CD4-positive, alpha-beta T cell treated with Interleukin-17A for 4 hours (primary cell): ENCODE measurements at places on chromosomes 5 and 9.
A peak's percentile ranks its signal among the peaks of the same experiment; 100 is the strongest.

- no peak for DNase-seq
Observed at GRCh38 chr9:89661956-89662717, 57.3 kb downstream of the GADD45G start.

GRCh38 chr9:34492051-34492450 is 30.7 kb downstream of the ENHO start:
- DNase-seq: no peak

GRCh38 chr5:15983392-15983791 is 196.2 kb downstream of the MARCHF11 start:
- no peak for DNase-seq

GRCh38 chr5:62206150-62206829 is 99.7 kb upstream of the KIF2A start:
- no peak for DNase-seq

DNA sequence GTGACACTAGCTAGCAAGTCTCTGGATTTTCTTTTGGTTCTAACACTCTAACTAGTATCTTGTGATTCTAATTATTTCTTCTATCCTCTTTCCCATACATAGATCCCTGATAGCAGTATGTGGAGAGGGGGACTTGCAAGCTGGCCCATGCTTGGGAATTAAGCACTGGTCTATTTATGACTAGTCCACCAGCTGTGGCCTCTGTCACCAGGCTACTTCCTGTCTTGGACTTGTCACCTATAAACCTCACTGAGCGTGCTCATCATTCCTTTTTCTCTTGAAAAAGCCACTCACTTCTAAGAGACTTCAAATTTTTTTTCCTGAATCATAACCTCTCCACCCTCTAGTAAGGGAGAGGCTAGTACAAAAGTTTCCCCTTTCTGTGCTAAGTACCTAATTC is 32.3 kb upstream of the MAMDC2 start:
- DNase-seq: no peak

GRCh38 chr5:151870820-151871219 is 53.8 kb downstream of the GLRA1 start:
- no peak for DNase-seq

- DNase-seq: no peak
Observed at GRCh38 chr9:16321461-16322119, 548.9 kb downstream of the BNC2 start.

DNA sequence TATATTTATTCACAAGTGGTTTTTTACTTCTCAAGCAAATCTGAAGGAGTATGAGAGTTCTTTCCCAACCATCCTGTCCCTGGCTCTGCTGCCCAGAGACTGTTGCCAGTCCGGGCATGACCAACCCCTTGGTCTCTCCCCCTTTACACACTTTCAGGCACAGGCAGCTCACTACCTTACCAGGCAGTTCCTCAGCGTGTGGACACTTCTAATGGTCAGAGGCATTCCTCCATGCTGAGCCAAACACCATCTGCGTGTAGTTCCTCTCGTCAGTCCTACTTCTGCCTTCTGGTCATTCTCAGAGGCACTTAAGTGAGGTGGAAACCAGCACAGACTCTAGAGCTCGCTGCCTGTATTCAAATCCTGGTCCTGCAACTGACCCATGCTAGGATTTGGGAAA is 56.1 kb downstream of the TSTD2 start:
- no peak for DNase-seq

GRCh38 chr9:83509402-83509801 is 28.8 kb downstream of the FRMD3 start:
- no peak for DNase-seq

DNA sequence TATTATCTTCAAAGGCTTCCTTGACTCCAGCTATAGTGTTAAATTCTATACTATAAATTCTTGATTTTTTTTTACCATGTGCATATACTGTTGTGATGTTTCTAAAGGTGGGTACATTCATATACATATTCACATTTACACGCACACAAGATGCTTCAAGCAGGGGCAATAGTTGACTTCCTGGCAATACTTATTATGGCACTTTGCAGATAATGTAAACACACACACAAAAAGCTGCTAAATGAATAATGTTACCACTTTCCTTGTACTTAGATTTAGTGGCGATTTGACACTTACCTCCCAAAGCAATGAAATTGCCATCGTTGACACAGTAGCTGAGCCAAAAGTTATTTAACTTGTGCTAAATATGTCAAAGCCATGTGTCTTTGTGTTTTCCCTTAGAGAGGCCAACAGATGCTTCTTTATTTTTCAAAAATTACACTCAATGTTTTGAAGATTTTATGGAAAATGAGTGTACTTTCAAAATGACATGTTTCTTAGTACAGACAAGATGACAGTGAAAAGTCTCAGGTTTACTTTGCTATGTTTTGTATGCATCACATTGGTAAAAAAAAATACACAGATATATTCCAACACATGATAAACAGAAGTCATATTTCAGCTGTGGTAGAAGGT is 12.2 kb upstream of the ERAP2 start:
- no peak for DNase-seq

- DNase-seq: no peak
Observed at GRCh38 chr5:150503386-150503785, 4.5 kb upstream of the NDST1 start.

- DNase-seq: no peak
Observed at GRCh38 chr9:99143655-99144054, 38.7 kb downstream of the TGFBR1 start.

GRCh38 chr9:120841930-120842684 is 615 bp downstream of the PSMD5 start:
- DNase-seq: no peak

DNA sequence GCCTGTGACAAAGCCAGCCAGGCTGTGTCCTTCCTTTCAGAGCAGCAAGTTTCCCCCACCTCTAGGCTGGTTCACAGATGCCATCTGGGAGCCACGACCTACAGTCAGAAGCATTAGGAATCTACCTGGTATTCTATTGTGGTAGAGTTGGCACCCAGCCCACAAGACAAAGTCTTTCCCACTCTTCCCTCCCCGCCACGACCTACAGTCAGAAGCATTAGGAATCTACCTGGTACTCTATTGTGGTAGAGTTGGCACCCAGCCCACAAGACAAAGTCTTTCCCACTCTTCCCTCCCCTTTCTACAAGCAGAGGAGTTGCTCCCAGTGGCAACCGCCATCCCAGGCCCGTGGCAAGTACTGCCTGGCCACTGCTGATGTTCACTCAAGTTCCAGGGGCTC is 157.8 kb upstream of the TNC start:
- no peak for DNase-seq

GRCh38 chr5:125424402-125425141 is 678.1 kb upstream of the ZNF608 start:
- no peak for DNase-seq

GRCh38 chr9:717722-718121 is 123.8 kb upstream of the DMRT1 start:
- DNase-seq: no peak

DNA sequence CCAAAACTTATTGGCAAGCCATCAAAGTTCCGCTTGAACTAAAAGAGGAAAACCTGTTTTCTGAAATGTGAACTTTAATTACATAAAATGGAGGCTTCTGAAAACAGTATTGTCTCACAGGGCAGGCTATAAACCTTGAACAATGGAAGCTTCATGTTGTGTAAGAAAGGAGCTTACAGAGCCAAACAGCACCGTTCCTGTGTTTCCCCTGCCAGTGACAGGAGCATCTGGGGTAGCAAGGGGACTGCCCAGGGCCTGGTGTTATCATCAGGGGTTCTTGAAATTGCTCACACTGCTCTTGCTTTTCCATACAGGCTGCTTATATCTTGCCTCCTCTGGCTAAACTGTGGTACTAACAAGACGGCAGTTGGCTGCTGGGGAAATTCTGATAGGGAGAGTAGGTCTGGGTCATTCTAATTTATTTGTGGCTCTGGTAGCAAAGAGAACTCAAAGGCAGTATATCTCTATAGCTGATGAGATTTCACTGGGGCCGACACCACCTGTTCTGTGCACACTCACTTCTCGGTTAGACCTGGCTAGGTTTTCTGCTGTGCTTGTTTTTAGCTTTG is 40.4 kb downstream of the BASP1 start:
- DNase-seq: no peak

DNA sequence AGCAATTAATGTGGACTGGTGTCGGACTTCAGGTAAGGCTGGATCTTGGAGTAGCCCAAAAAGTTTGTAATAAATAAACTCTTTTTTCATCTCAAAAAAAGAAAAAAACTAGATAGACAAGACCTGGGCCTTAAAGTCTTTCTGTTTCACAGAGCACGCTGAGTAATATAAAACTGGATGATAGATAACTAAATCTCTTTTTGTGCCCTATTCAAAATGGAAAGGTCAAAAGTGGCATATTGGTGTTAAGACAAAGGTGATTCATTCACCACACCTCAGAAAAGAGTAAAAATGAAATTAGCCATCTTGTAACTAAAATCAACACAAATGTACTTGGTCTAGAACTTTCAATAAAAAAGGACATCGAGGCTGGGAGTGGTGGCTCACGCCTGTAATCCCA is 30.3 kb upstream of the RFK start:
- DNase-seq: no peak

DNA sequence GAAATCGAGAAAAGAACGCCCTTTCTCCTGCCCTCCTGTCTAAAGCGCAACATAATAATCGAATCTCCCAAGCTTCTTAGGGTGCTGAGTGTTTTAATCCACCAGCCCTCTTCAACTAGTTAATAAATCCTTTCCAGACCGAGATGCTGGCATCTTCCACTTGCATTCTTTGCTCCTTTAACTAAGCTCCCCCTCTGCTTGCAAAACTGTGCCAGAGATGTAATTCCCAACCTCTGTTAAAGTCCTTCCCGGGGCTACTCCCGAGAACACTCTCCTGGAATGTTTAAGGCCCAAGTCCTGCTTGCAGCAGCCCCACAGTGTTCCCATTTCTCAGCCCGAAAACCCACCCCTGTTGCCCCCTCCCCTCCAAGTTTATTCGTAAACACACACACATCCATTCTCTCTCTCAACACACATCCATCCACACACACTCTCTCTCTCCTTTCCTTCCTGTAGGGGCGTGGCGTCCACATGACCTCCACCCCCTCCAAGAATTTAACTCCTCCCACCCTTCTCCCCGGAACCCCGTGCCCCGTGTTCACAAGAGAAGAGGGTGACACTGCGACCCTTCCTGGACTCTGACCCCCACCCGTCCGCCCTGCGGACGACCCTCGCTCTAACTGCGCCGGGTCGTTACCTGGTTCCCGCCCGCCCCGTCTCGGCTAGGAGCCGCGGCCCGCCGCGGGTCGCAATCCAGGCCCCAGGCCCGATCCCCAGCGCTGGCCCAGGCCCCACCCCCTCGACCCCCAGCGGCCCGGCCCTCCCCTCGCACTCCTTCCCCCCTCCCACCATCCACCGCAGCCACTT is 7.0 kb upstream of the MGAT1 start:
- peak; percentile 95 for DNase-seq

DNA sequence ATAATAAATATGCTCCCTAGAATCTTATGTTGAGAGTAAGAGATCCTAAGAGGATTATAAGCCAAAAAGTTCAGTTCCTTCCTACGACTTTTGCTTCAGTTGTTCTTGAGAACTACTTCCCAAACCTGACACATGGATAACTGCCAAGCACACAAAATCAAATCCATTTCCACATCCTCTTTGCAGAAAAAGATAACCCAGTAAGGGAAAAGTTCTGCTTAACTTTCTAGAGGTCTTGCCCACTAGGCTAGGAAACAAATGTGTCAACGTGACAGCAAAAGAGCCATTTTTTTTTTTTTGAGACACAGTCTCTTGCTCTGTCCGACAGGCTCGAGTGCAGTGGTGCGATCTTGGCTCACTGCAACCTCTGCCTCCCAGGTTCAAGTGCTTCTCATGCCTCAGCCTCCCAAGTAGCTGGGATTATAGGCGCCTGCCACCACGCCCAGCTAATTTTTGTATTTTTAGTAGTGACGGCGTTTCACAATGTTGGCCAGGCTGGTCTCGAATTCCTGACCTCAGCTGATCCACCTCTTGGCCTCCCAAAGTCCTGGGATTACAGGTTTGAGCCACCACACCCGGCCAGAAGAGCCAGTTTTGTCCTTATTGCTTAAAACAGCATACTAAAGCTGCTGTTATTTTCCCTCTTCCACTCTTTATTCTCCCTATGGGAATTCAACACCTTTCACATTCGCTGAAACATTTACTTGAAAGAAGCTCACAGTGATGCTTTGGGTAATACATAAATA is 24.2 kb downstream of the CSNK1A1 start:
- no peak for DNase-seq

DNA sequence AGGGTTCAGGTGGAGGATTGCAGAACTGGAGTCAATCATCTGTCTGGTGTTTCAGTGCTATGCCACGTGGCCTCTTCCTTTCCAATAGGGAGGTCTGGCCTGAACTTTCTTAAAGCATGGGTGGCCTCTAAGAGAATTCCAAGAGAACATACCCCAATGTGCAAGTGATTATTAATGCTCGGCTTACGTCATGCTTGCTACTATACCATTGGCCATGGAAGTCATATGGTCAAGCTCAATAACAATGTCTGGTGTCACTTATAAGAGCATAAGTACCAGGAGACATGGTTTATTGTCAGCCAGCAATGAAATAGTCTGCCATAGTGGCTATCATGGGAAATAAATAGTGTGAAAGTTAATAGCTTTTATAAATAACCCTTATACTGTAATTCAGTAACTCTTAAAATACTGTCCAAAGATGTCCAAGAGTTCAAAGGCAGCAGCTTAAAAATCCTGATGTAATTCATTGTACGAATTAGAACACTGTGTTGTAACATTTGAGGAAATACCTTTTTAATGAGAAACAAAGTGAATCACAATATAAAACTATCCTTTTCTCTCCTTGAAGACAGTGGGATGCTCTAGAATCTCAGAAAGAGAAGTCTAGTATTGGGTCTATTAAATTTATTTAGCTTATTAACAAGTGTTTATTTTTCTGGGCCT is 355.4 kb upstream of the PRR16 start:
- DNase-seq: no peak

DNA sequence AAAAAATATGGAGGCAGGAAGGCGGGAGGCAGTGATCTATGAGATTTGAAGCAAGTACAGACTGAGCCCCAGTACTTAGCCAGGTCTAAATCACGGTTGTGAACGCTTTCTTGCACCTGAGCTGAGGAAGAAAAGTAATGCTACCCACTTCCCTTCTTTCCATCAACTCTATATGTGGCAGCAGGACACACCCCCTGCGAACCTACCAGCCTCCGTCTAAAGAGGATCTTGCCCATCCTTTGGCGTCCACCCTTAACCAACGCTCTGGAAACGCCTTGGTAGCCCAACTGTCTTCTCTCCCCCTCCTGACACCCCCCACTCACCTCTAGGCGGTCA is 545 bp downstream of the HMGCS1 start:
- DNase-seq: no peak

- DNase-seq: no peak
Observed at GRCh38 chr9:31700252-31701045, 684.0 kb upstream of the ACO1 start.

GRCh38 chr9:79667817-79668436 is 96.2 kb downstream of the TLE4 start:
- no peak for DNase-seq

DNA sequence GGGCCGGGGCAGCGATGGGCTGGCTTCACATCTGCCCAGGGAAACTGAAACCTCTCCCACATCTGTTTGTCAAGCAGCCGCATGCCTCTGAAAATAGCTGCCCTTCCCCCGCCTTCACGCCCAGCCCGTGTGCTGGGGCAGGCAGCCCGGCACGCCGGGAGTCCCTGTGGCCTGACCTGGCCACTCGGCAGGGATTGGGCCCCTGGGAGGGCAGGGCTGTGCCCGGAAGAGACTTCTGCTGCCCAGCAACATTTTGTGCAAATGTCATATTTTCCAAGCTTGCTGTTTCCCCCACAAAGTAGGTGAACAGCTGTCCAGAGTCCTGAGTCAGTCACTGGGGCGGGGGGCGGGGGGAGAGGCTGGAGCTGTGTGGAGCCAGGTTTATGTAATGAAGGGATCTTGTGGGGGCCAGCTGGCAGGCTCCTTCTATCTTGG is 8.2 kb downstream of the COL27A1 start:
- no peak for DNase-seq

- no peak for DNase-seq
Observed at GRCh38 chr5:142692321-142692894, 6.5 kb upstream of the FGF1 start.
